ENCODE measurements at places on chromosomes 3 and 15.

DNA sequence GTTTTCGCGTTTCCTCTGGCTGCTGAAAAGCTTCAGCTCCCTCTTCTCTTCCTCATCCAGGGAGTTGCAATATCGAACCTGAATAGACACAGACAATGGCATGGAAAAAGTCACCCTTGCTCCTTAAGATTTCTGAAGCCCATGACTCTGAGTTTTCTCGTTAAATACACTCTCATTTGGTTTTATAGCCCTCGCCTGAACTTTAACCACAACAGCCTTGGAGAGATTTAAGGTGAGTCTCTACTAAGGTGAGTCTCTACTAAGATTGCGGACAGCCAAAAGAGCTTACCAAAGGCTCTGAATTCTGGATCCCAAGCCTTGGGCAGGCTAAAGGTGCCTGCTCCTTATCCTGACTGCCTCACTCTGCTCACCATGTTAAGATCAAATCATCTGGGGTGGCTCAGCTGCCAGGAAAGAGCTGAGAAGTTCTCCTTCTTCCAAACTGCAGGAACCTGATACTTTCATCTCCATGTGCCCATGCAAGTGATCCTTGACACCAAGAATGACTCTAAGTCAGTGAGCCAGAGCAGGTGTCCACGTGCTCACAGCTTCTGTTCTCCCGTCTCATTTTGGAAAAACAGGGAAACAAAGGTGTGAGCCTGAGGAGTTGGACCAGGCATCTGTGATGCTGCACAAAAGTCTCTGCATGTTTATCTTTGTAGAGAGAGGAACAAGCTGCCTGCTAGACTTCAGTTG lies 65.1 kb downstream of the PRICKLE2 start:
- no peak for DNase-seq

DNA sequence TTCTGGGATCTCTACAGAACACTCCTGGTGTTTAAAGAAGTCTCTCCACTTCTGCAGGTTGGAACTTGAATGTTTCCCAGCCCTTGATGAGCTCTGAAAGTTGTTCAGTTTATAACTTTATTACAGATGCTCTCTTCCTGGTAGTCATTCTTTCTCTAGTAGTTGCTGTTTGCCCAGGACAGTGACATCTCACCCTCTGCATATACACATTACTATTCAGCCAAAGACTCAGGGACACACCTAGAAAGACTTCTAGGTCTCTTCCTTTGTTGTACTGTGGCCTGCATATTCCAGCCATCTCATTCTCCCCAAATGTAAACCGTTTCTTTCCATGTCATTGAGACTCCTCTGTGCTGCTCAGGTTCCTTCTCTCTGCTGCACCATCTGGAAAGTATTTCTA lies 76.7 kb downstream of the MITF start:
- DNase-seq = no peak

GRCh38 chr3:8987226-8987625 lies 24.0 kb upstream of the RAD18 start:
- DNase-seq = no peak

DNA sequence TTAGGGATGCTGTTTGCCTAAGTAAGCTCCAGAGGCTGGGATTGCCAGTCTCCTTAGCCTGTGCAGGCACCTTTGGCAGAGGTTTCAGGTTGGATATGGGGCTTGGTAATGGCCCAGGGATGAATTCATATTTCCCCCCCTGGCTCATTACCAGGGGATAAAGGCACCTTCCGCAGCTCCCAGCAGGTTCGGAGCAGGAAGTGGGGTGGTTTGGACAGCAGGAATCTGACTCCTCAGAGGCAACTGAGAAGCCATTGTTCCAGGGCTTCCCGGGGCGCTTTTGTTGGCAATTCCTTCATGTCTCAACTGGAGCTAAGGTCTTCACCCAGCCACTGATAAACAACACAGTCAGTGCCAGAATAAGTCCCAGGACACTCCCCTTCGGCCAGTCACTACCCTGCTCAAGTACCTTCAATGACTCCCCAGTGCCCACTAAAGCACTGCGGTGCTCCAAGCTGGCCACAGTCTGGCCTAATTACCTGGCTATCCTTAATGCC lies 85.3 kb upstream of the SLC6A6 start:
- DNase-seq = no peak

- no peak for DNase-seq
These were observed at the start of gene CD96 for GRCh38 chr3:111541911-111542483. Gene CD96 (plus strand): TSS chr3:111542197. CDS start chr3:111542249, 52 bp downstream.

- no peak for DNase-seq
These were observed 294.2 kb upstream of the TBL1XR1 start for GRCh38 chr3:177491296-177492032.

GRCh38 chr3:11514191-11514821 lies 129.4 kb downstream of the VGLL4 start:
- DNase-seq = no peak

DNA sequence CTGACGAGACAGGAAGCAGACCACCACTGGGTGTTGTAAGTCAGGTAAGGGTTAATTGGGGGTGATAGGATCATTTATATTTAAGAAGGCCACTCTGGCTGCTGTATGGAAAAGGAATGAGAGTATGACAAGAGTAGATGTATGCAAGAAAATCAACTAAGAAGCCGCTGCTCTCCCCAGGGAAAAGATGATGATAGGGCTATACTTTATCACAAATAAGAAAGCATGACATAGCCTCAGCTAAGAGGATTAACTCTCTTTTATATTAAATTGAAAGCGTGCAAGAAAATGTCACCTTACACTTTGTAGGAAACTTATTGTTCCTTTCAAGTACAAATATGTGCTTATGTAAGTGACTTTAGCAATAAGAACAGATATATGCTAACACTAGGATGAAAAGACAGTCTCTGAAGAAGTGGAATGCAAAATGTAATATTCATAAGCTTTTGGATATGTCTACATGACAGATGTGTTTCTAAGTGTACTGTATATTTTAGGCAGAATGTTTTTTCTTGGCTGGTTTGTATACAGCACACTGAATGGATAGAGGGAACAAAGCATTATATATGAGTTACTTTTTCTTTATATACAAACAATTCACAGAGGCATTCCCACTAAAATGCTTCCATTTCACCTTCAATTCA lies 8.7 kb upstream of the NDUFB4 start:
- DNase-seq = no peak

DNA sequence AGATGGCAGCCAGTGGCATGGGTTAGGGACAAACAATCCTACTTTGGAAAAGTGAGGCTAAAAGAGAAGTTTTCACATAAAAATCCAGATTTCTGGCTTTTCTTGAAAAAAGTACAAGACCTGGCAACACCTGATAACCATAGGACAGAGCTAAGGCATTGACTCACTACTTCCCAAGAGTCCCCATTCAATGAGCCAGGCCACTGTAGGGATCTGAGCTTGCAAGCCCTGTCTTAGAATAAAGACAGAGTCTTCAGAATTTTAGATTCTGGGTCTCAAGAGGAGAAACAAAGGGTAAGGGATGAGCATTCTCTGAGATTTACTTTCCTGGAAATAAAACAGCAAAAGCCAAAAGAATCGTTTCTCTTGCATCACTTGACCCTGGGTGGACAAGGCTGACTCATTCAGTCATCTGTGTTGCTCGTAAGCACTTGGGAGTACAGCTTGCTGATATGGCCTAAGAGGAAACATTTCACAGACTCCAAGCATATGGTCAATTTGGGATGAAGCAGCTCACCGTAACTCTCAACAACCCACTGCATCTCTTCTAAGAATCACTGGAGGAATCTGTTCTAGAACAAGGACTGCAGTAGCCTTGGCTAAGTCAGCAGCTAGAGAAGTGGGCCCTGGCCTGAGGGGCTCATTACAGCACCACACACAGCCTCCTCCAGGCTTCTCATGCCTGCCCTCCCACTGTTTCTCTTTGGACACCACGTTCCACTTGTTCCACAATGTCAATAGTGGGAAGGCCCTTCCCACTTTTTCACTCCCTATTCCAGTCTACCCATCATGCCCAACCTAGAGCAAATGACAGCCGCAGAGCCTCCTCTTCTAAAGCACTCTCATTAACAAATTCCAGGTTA lies 86.2 kb downstream of the RFTN1 start:
- no peak for DNase-seq

DNA sequence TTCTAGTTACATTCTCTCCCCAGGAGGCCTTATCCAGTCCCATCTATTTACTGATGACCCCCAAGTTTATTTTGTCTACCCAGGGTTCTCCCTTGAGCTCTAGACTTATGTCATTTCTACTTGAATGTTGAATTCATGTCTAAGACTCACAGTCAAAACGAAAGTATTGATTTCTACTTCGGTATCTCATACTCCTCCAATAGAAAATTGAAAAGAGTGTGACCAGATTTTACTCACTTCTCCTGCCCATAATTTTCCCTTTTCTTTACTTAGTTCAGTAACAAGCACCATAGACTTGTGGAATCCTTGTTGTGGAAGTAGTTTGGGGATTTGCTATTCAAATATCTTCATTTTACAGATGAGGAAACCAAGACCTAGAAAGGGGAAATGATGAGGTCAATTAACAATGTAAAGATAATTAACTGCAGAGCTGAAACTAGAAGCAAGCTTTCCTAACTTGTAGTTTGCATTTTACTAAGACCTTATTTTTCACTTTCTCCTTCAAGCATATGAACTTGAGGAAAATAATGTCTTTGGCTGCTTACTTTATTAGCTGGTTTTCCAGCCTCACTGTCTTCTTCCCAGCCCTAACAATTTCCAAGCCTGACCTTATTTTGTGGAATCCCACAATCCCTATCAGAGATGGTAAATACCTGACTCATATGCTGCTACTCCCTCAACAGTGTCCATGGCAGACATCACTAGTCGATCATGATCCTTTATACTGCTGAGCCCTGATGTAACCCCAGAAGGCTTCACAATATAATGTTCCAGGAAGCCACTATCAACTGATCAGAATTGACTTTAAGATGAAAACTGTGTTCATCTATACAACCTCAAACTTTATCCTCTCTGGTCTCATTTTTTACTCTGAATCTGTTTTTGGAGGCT lies 123.9 kb upstream of the AGBL1 start:
- no peak for DNase-seq

DNA sequence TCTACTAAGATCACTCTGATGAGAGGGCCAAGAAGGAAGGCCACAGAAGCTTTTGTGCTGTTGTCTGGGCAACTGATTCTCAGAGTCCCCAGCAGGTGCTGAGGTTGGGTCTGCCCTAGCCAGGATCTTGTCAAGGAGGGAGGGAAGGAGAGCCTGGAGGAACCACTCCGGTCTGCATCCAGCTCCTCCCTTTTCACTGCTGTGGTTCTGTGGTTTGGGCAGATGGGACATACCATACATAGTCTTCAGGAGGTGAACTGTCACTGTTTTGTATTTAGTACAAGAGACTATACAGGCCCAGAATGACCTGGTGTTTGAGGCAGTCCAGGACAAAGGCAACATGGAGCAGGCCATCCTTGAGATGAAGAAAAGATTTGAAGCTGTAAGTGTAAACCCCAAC lies 21.9 kb downstream of the C3orf62 start:
- no peak for DNase-seq
